CD4-positive, alpha-beta T cell treated with Interleukin-6 for 4 hours (primary cell): ENCODE measurements at places on chromosomes 1 and 21.

GRCh38 chr1:25771221-25772114 is 28.5 kb upstream of the SELENON start:
- peak; percentile 81 for DNase-seq

- DNase-seq: no peak
Observed at GRCh38 chr1:94332952-94333351, 85.2 kb upstream of the ABCD3 start.

GRCh38 chr1:160117709-160118183 is 2.2 kb downstream of the ATP1A2 start:
- no peak for DNase-seq

GRCh38 chr1:95512925-95513324 is 278.9 kb downstream of the RWDD3 start:
- DNase-seq: no peak

DNA sequence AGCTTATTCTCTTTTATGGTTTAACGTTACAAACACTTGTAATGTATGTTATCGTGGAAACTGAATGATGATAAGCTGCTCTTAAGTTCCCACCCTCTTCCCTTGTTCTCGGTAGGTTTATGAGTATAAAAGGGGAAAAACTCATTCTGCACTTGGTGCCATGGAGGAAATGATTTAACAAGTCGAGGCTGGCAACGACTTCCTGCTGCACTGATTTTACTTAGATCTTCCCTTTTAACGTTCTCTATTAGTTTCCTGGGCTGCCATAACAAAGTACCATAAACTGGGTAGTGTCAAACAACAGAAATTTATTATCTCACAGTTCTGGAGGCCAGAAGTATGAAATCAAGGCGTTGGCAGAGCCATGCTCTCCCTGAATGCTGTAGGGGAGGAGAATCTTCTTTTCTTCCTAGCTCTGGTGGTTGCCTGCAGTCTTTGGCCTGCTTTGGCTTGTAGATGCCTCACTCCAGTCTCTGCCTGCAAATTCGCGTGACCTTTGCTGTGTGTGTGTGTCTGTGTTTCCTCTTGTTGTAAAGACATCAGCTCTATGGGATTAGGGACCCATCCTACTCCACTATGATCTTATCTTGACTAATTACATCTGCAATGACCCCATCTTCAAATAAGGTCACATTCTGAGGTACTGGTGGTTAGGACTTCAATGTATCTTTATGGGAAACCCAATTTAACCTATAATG is 26.3 kb downstream of the HUNK start:
- no peak for DNase-seq

DNA sequence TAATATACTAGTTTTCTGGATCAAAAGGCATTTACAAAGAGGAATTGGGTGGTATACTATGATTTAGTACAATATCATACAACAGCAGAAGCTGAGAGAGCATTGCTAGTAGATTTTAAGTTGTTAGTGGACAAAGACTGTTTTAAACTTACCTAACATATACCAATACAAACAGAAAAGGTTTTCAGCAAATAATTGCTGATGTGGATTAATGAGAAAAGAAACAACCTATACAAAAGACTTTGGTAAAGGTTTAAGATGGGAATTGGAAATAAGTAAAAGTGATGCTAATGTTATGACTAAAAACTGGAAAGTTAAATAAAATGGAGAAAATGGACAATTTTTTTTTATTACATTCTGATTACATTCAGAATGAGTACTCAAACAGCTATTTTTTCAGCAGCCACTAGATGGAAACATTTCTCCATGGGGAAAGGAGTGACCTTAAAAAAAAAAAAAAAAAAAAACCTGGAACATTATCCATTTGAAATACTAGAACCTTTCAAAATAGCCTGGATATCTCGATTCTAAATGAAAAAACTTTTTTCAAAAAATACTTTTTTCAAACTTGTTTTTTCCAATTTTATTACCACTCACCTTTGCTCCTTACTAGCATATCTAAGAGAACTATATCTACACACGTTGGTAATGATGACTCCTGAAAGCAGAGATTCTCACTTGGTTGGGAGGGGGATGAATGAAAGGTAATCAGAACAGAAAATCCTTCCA is 55.4 kb downstream of the EPRS1 start:
- no peak for DNase-seq

DNA sequence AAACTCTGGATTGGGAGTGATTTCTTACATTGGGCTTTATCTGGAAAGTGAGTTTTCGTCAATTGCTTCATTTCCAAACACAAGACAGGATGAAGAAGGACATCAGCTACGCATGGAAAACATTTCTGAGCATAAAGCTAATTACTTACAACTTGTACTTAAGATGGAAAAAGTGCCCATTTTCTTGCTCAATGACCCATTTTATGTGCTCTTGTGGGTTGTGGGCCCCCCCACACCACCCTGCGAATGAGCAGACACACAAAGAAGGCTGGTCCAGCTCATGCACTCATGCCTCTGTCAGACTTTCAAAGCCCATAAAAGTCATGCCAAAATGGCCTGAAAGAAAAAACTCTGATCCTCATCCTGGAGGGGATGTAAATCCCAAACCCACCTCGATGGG is 663.0 kb downstream of the AJAP1 start:
- DNase-seq: no peak

DNA sequence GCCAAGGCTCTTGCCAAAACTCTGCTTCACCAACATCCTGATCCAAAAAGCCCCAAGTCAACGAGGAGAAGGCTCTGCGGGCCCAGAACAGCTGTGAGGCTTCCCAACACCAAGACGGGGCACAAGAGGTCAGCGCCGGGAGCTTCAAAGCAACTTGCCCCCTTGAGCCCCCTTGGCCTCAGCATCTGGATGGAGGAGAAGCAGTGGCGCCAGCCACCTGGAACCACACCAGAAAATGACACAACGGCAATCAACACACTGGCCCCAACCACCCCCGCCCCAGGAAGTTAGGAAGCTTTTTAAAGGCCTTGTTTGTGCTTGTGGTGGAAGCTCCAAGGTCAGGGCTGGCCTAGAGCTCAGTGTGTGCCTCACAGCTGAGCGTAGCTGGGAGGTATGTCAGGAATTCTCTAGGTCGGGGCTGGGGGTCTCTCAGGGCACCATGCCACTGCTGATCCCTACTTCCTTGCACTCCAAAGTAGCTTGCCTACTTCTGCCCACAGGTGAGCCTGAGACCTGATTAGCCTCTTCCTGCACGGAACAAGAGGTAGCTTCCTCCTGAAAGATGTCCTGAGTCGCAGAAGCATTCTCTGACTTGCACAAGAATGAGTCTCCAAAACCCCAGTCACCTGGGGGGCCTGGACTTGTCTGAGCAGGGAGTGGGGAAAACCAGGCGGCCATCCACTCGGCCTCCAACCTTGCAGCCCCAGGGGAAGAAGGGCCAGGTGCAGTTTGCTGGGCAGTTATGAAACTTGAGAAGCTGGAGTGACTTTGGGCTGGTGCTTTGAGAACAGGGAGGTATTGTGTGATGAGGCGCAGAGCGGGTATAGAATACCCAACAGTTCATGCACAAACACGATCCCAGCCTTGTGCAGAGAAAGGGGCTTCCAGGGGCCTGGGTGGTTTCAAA is 9.7 kb upstream of the SRP9 start:
- no peak for DNase-seq

DNA sequence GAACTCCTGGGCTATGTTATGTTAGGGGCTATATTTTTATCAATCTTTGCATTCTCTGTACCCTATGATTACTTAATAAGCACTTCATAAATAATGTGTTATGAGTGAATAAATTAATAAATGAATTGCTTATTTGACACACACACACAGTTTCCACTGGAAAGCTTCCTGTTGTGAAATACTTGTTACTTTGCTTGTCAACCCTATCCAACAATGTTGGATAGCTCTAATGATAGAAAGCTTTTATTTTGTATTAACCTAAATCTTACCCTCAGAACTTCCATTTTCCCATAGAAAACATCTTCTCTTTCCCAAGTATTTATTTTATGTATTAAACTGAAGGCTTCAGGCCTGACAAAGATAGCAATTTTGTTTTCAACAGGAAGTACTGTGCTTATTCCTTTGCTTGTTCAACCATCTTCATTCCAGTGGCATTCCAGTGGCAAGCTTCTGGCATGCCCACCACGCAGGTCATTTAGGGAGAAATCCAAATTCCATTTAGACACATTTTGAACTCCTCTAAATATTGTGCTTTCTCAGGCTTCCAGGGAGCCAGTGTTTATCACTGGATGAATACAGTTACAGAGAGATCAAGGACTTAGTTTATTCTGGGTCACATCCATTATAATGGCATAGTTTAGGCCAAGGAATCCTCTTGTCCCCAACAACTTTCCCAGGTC is 134.4 kb downstream of the TGFB2 start:
- DNase-seq: no peak

GRCh38 chr1:16018308-16018707 is 465 bp upstream of the HSPB7 start:
- DNase-seq: no peak

GRCh38 chr1:233440951-233441401 is 113.5 kb downstream of the MAP3K21 start:
- no peak for DNase-seq
